Dermis blood vessel endothelial cell (primary cell): ENCODE measurements at places on chromosomes 3 and 15. TPM values are rescaled to one million over a fixed set of nuclear protein-coding genes. Genes with fewer than 3 reads are reported as not detected.

SCN11A gene
- total RNA-seq, result under 0.01 TPM in 1 of 2 replicates, not detected in the other

CPLX3 gene
- total RNA-seq, result not detected in 2 replicates

DNA sequence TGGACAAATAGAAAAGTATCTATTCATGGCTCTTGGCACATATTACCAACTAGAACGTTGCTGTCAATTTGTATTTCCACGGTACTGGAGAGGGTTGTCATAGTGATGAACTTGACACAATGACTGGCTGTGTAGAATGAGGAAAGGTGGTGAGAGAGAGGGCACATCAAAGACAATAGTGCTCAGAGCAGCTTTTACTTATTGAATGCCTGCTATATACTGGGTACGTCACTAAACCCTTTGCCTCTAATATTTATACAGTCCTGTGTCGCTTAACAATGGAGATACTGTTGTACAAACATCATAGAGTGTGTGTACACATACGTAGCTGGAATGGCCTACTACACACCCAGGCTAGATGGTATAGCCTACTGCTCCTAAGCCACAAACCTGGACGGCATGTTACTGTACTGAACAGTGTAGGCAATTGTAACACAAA lies 8.3 kb downstream of the TMPRSS7 start:
- DNase-seq, result peak; percentile 21

GRCh38 chr3:142962520-142963233 lies 797 bp downstream of the PAQR9 start:
- no peak for DNase-seq

- DNase-seq, result peak; percentile 96
Observed at GRCh38 chr3:32421991-32422859, 30.6 kb downstream of the CMTM7 start.

- DNase-seq, result no peak
Observed at GRCh38 chr3:124125315-124125714, 133.4 kb upstream of the ROPN1 start.

DNA sequence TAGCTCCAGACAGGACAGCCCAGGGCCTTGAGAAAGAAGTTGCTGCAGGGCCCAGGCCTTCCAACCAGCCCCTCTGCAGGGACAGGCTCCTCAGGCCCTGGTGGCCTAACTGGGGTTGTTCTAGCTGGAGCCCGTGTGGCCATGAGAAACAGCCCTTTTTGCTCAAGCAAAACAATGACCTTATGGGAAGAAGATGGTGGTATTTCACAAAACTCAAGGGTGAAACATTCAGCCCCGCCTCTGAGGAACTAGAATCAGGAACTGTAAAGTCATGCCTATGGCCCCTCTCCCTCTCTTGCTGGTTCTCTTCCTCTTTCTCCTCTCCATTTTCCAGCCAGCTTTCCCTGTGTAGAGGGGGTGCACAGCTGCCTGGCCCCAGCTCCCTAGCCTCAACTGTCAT lies 273.3 kb downstream of the RPLP1 start:
- DNase-seq, result no peak

DNA sequence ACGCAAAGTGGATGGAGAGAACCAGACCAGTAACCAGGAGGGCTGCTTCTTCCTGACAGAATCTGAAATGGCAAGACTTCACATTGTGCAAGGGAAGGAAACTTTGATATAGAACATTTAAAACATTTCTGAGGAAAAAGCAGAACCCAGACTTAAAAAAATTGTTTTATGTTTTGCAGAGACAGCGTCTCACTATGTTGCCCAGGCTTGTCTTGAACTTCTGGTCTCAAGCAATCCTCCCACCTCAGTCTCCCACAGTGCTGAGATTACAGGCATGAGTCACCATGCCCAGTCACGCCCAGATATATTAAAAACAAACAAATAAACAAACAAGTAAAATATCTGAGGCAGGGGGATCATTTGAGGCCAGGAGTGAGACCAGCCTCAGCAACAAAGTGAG lies 46.2 kb downstream of the CRTAP start:
- no peak for DNase-seq

GRCh38 chr3:97957617-97958311 lies 14.5 kb downstream of the RIOX2 start:
- no peak for DNase-seq

DNA sequence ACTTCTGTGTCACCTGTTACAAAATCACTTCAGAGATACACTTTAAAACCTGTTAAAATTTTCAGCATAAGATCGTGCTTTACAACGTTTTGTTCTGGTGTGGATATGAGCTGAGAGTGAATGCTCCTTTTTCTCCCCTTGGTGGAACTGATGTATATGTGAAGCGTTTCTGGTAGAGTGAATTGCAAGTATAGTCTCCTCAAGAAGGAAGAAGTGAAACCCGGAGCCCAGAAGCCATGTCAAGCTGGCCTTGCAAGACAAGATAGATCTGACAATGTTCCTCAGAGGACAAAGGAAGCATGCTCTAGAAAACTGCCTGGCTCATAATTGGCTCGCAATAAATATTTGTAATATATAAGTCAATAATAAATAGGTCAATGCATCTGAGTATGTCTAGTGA lies 23.6 kb downstream of the SERPINI2 start:
- no peak for DNase-seq

- no peak for DNase-seq
Observed at GRCh38 chr3:141124715-141125114, 73.6 kb downstream of the SPSB4 start.
